Urothelium cell line (cell line): ENCODE measurements at places on chromosomes 11 and 22.
A peak's percentile ranks its signal among the peaks of the same experiment; 100 is the strongest.

DNA sequence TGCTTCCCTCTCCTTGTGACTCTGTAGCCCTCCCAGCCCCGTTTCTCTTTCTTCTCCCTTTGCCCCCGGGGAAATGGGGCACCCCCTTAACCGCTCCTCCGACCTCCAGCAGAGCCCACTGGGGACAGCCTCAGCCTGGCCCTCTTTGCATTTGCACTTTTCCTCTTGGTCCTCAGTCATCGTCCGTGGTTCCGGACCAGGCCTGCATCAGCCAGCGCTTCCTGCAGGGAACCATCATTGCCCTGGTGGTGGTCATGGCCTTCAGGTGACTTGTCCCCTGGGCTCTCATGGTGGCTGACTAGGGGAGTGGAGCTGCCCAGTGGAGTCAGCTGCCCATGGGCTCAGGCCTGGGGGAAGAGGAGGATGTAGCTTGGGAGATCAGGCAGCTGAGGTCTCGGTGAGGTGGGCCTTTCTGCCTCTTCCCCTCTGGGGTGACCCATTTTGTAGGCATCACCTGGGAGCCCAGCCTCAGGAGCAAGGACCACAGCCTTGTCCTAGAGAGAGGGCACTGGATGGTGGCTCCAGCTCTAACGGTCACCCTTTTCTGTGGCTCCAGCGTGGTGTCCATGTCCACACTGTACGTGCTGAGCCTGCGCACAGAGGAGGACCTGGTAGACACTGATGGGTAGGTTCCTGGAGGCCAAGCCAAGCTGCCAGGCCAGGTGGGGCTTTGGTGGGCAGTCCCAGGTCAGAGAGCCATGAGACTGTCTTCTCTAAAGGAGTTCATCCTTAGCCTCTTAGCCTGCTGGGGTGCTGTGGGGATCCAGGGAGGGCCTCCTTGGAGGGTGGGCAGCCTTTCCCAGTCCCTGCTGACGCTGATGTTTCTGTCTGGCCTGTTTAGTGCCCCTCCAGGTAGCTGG is 12.5 kb downstream of the TMEM258 start:
- DNase-seq: no peak

GRCh38 chr11:46445920-46446771 is 54.6 kb upstream of the CHRM4 start:
- DNase-seq: no peak

GRCh38 chr11:331358-332060 is 10.8 kb upstream of the IFITM3 start:
- DNase-seq: no peak

- no peak for DNase-seq
These were observed 13.3 kb downstream of the CELF1 start for GRCh38 chr11:47539681-47540039.

DNA sequence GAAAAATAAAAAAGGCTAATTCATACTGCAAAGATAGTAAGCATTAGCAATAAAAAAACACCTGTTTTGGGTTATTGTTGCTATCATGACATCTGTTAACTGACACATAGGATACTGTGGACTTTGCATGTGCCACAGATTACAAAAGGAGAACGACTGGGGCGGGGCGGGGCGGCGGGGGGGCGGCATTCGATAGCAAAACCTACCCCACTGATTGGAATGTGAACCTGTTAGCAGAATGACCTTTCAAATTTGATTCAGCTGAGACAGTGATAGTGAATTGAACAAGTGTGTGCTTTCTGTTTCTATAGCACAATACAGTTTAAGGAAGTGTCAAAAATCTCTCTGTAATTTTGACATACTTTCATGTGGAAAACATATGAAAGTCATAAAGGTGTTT is 14.9 kb downstream of the MMP20 start:
- no peak for DNase-seq

DNA sequence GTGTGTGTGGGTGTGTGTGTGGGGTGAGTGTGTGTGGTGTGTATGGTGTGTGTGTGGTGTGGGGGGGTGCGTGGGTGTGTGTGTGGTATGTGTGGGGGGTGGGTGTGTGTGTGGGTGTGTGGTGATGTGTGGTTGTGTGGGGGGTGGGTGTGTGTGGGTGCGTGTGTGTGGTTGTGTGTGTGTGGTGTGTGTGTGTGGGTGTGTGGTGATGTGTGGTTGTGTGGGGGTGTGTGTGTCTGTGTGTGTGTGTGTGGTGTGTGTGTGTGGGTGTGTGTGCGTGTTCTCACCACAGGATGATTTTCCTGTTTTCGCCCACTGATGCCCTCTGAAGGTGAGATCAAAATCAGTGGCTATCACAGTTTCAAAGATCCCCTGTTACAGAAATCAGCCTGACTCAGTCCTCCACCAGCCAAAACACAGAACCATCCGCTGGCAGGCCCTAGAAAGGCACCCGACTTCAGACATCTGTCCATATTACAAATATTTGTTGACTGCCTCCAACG is 24.7 kb downstream of the CPT1A start:
- DNase-seq: no peak

- no peak for DNase-seq
These were observed 132.3 kb downstream of the APIP start for GRCh38 chr11:34783816-34784317.

GRCh38 chr22:32204856-32205722 is at the start of gene RFPL2:
Gene RFPL2, minus strand, starts transcription at chr22:32205073. Its CDS starts 2,622 bp downstream, at chr22:32202451.
- DNase-seq: peak; percentile 93

DNA sequence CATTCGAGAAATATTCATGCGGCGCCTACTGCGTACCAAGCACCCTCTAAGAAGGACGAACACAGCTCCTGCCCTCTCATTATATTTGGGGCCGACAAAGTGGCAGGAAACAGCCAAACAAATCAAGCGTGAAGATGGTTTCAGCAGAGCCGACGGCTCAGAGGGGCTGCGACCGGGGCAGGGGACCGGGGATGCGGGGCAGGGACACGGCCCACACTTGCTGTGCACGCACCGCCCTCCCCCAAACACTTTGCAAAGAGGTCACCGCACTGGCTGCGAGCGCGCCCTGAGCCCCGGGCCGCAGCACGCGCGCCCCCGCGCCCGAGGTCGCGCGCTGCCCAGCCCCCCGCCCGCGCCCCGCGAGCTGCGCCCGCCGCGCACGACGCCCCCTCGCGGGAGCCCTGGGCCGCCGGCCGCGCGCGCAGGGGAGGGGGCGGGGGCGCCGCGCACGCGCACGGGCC is 255 bp upstream of the SYNGR1 start:
- DNase-seq: peak; percentile 97

- DNase-seq: peak; percentile 36
These were observed 164.7 kb upstream of the GUCY1A2 start for GRCh38 chr11:107182978-107183377.

- peak; percentile 36 for DNase-seq
These were observed 25.4 kb upstream of the SORL1 start for GRCh38 chr11:121426476-121427399.

GRCh38 chr11:119583585-119583984 is 145.4 kb downstream of the NECTIN1 start:
- DNase-seq: no peak

DNA sequence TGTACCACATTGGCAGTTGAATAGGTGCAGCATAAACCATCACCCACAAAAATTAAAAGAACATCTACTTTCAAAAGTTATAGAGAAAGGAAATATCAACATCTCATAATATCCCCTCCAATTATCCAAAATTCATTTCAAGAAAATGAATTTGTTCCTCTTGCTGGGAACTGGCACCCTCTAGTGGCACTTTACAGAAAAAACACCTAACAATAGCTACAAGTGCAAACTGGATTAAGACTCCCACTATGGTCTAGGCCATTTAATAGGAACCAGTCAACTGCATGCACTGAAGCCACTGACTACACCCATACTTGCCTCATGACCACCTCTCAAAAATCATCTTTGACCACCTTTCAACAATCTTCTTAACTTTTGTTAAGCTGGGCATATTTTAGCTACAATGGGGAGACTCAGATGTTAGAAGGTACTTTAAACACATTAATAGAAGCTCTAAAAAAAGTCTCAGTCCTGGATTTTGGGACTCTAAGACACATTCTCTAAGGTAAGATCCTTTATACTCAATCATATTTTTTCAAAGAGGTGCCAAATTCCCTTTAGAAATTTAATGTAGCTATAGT is 17.3 kb downstream of the TRAF6 start:
- peak; percentile 41 for DNase-seq

DNA sequence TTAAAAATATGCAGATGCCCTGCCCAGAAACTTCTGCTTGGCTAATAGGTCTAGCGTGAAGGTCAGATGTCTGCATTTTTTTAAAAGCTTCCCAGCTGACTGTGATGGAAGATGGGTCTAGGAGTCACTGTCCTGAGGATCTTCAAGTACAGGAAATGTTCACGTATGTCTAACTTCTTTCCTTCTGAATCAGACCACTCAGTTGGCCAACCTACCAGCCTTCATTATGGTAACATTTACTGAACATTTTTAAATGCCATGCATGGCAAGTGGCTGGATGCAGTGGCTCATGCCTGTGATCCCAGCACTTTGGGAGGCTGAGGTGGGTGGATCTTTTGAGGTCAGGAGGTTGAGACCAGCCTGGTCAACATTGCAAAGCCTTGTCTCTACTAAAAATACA is 1.1 kb upstream of the PRG2 start:
- no peak for DNase-seq

DNA sequence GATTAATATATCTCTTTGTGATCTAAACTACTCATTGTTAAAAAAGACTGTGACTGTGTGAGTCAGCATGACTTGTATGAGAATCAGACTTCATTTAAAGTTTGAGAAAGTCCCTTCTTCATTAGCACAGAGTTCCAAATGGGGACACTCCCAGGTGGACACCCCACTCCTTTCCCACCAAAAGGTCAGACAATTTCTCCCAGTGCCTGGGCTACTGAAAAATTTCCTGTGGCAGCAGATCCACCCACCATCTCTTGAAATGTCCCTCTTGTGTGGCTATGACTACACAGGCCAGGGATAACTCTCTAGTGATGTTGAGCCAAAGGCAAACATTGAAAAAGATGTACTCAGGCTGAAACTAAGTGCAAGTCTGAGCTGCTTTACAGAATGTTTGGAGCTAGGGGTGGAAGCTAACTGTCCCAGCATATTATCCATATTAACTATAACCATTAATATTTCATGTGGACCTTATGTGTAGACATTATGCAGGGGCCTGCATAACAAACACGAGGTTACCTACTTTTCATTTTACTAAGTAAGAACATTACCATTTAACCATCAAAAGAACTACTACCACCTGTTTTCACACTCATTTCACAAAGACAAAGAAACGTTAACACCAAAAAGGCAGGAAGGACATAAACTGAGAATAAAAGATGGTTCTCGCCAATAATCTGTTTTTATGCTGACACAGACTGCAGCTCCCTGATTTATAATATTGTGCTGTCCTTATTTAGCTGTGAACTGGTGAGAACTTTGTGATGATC is 44.8 kb downstream of the MMP20 start:
- no peak for DNase-seq

DNA sequence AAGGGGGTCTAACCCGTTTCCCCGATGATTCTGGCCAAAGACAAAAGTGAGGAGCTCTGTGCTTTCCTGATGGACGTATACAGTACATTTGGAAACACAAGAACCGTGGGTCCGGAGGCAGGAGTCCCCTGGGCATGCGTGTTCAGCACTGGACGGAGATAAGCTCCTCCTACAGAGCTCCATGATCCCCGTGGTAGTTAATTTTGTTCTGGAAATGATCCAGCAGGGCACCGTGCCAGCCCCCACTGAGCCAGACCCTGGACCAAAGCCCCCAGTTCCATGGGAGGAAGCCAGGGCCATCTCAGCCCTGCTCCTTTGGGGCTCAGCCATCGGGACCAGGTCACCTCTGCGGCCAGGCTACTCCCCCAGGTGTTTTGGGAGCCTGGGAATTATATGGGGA is 83.3 kb downstream of the TRMU start:
- no peak for DNase-seq
